ENCODE measurements at places on chromosomes 5 and 9.
A peak's percentile ranks its signal among the peaks of the same experiment; 100 is the strongest.

DNA sequence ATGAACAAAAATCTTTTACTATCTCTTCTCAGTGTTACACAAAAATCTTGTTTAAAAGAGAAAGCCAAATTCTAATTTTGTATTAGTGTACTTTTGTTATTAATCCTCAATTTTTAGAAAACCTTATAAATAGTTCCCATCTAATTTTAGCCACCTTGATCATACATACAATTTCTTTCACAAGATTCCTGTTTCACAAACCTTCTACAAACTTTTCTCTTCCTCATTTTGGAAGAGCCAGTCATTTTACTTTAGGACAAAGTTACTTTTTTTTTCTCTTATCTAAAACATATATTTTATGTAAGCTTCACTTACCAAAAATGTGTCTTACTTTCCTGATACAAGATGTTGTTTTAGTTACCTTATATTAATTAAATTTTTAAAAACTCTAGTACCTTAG lies 161.3 kb downstream of the YIPF5 start:
- no peak for DNase-seq

- DNase-seq = peak; percentile 73
Observed at GRCh38 chr9:8733131-8733954, 933.8 kb upstream of the DMAC1 start.

DNA sequence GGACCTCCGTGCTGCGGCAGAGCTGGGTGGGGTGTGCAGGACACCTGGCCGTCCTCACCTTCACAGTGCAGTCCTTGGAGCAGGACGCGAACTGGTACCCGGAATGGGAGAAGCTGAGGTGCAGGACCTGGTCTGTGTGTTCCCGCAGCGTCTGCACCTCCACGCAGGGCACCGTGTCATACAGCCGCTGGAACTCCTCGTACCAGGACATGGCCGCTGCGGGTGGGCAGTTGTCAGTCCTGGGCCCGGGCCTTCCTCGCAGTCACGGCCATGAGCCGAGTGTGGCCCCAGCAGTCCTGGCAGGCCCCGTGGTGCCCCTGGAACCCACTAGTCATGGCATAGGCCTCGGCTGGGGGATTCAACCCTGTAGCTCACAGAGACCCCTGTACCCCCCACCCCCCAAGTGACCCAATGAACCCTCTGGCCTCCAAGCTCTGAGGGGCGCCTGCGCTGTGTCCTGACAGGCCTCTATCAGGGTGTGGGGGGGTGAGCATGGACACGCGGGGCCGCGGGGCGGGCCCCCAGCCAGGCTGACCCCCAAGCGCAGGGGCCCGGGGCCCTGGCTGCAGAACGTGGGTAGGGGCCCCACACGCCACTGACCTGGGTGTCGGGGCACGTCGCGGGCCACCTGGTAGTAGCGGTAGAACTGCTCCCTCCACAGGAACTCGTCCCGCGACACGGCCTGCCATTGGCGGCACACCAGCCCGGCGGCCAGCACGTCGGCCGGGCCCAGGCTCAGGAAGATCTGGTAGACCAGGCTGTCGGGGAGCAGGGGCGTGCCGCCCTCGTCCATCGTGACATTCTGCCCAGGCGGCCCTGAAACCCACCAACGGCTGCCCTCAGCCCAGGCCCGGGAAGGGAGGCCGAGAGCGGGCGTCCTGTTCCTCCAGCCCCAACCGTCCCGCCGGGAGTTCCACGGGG lies 987 bp downstream of the FBXW5 start:
- no peak for DNase-seq

DNA sequence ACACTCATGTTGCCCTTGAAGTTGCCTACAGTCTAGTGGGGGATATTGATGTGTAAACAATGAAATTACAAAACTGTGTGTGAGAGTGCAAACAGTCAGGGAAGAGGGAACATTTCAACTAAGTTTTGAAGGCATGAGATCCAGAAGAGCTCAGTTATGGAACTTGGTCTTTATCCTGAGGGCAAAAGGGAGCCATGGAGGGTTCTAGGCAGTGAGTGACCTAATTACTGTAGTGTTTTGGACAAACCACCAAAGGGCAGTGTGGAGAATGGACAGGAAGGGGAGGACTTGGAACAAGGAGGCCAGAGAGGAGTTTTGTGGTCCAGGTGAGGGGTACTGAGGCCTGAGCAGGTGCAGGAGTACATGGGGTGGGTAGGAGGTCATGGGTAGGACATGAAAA lies 143.7 kb upstream of the SMIM23 start:
- DNase-seq = no peak

DNA sequence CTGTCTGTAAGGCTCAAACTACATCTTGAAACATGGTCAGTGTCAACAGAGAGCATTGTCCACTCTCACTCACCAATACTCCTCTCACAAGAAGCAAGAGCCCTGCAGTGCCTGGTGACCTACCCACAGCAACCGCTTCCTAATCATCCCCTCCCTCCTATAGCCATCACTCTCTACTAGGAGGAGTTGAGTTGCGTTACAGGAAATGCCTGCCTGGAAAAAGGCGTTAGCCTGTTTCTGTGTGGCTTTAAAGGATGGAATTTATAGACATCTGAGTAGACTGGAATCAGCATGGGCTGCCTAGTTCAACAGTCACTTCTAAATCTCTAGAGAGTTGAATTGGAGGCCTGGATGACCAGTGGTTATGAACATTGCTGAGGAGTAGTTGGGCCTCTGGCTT lies 108.3 kb upstream of the FER start:
- no peak for DNase-seq
